ENCODE measurements at places on chromosomes 2 and 18. TPM values are rescaled to one million over a fixed set of nuclear protein-coding genes. Genes with fewer than 3 reads are reported as not detected.

GRCh38 chr2:53286345-53286744, 481.3 kb upstream of the CHAC2 start:
- no peak for ATAC-seq

DNA sequence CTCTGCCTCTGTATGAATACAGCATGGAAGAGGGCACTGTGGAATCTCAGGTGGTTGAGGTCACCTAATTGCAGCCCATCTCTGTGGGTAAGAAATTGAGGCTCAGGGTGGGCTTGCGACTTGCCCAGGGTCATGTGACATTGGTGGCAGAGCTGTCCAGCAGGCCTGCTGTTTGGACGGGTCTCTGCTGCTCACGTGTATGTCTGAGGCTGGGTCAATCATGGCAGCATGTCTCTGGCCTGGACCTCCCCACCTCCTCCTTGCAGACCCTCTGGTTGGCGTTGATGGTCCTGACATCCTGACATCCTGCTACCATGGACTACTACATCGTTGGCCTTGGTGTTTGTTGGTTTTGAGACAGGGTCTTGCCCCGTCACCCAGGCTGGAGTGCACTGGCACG, 64.3 kb upstream of the HPCAL1 start:
- no peak for ATAC-seq

DNA sequence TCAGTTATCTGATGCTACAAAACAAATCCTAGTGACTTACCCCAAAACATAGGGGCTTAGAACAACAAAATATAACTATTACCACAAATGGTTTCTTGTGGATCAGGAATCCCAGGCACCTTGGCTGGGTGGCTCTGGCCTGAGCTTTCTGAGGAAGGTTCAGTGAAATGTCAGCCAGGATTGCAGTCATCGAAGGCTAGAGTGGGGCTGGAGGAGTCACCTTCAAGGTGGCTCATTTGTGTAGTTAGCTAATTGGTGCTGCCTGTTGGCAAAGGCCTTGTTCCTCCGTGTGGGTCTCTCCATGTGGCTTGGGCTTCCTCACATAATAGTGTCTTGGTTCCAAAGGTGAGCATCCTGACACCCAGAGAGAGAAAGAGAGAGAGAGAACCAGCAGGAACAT, 57.4 kb downstream of the COPS8 start:
- no peak for ATAC-seq

DNA sequence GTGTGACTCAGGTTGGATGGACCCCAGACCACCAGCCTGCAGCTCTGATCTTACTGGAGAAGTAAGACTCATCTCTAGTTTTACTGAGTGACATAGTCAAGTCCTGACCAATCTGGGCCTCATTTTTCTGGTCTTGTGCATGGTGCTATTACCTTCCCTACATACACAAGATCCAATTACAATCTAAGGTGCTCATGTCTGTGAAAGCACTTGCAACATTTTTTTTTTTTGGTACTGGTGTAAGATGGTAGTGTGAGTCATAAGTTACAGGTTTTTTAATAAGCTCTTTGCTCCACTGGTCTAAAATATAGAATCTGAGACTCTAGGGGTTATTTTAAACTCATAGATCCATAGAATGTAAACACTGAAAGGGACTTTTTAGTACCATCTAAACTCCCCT, 117.3 kb upstream of the EFEMP1 start:
- ATAC-seq = no peak

DNA sequence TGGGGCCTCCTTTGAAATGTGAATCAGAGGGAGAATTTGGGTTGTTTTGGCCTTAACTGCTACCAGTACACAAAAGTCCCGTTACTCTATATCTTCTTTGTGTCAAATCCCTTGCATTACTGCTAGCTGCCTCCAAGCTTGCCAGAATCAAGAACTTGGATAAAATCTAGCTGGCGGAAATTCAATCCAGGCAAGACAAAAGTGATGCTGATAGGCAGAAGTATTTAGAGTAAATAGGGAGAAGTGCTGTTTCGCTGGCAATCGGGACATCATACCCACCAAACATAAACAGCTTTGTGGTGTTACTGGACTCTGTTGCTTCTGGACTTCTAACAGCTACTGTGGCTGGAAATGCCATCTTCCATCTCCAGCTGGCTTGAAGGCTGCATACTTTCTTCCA, 2.5 kb downstream of the IFIH1 start:
- no peak for ATAC-seq

GRCh38 chr2:147679191-147679954, 165.5 kb upstream of the ACVR2A start:
- ATAC-seq = no peak

DNA sequence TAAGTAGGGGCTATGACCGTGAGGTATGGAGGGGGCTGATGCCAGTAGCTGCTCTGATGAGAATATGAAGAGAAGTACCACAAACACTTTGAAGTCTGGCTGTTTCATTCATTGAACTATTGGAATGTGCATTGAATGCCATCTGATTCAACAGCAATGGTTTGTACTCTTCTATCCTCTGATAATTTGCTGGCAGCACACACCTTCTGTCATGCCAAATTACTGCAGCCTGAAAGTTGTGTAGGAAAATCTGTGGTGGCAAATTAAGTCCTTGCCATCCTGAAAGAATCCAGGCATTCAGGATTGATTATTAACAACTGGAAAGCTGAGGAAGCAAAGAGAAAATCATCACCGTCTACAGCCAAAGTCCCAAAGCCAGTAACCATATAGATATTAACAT, 711.2 kb downstream of the NRXN1 start:
- no peak for ATAC-seq

DNA sequence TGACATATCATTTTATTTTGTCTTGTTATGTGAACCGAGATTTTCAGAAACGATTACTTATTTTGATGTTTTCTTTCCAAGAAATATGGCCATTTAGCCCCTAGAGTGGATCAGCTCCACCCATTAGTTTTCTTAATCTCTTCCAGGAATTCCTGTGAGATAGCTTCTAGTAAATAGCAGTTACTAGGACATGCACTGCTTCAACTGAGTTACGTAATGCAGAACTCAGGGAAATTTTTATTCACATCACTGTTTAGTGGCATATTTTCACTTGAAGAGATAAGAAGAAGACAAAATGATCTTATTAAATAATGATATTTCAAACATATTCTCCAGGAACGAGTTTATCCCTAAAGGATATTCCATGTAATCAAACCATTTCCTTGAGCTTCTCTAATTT, 573.5 kb upstream of the CNTNAP5 start:
- ATAC-seq = no peak

Gene UGT1A7
- total RNA-seq = not detected

Gene IL1F10
- not detected for total RNA-seq

DNA sequence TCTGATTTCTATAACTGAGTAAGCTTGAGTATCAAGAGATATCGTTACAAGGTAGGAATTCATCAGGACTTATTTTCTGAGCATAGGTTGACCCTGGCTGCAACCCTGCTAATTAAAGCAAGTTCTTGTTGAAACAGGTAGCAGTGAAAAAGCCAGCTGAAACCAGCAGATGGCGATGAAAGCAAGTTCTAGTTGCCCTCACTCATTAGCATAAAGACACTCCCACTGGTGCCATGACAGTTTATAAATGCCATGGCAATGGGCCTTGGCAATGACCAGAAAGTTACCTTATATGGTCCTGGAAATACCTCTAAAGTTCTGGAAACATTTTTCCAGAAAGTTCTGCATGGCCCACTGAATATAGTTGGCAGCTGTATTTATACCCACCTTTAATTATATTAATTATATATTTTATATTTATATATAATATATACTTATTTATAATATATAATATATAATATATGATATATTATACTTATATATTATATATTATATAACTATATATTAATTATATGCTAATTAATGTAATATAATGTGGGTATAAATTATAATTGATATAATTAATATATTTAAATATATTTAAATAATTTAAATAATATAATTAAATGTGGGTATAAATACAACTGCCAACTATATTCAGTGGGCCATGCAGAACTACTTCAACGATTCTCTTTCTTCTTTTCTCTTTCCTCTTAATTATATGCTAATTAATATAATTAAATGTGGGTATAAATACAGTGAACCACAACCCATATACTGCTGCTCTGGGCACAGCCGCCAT, 188.0 kb downstream of the CDH7 start:
- no peak for ATAC-seq

GRCh38 chr18:48952287-48953103, 1.7 kb upstream of the SMAD7 start:
- ATAC-seq = peak; percentile 68

DNA sequence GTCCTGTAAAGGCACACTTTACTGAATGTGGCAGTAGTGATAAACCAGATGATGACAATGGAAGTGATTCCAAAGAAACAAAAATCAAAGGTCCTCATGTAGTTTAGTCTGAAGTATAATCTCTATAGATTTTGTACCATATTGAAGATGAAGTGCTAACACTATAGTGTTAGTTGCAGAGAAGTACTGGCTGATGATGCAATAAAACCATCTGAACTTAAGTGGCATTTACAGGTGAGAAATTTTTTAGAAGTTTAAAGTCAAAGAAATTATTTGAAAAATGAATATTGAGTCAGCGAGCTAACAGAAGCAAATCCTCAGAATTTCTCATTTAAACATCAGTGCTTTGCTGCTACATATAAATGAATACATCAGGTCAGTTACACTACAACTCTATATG, 43.1 kb upstream of the RMDN2 start:
- no peak for ATAC-seq

Gene SKA1
- not detected for total RNA-seq

Gene INO80D
- total RNA-seq = 11.0 TPM

Gene GALR1
- 0.62 TPM for total RNA-seq

Gene ICA1L
- total RNA-seq = 39.8 TPM

Gene ZNF512
- total RNA-seq = 32.3 TPM

GRCh38 chr2:15579641-15580040, 12.0 kb upstream of the DDX1 start:
- ATAC-seq = no peak

GRCh38 chr18:47191961-47192360, 15.8 kb upstream of the IER3IP1 start:
- ATAC-seq = no peak

GRCh38 chr18:79050005-79050404, 19.2 kb upstream of the ATP9B start:
- ATAC-seq = no peak

DNA sequence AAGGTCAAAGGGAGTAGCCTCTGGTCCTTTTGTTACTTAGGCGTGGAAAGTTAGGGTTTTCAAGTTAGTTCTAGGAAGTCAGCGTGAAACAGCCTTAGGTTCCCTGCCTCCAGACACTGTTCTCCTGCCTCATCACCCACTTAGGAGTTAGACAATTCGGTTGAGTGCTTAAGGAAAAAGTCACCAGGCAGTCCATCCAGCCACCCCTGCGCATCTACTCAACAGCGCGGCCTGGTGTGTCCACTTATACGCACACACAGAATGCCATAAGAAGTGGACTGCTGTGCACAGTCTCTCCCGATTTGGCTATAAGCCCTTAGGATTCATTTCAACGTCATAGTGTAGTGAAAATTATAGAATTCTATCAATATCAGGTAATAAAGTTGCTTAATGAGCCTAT, 470.8 kb upstream of the TNP1 start:
- no peak for ATAC-seq

DNA sequence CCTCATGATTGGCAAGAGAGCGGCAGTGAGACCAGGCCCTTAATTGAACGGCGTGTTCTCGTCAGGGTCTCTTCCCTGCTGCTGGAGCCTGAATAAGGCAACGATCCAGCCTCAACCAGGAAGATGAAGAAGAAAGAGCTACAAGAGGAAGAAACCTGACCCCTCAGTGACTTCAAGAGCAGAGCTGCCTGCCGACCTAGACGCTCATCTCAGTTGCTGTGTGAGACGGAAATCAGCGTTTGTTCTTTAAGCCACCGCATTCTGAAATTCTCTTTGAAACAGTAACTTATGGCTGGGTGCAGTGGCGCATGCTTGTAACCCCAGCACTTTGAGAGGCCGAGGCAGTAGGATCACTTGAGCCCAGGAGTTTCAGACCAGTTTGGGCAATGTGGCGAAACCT, 29.6 kb upstream of the KCNG3 start:
- no peak for ATAC-seq

Gene NFE2L2
- 55.5 TPM for total RNA-seq

Gene TRIM43
- not detected for total RNA-seq

Gene GPR17
- 0.35 TPM for total RNA-seq

Gene TDRD15
- total RNA-seq = not detected

Gene MTLN
- 170 TPM for total RNA-seq

GRCh38 chr2:146041274-146041910, 1521.5 kb upstream of the ZEB2 start:
- no peak for ATAC-seq

Gene FOXD4L1
- total RNA-seq = 0.50 TPM

Gene KCNJ3
- total RNA-seq = 1.8 TPM

DNA sequence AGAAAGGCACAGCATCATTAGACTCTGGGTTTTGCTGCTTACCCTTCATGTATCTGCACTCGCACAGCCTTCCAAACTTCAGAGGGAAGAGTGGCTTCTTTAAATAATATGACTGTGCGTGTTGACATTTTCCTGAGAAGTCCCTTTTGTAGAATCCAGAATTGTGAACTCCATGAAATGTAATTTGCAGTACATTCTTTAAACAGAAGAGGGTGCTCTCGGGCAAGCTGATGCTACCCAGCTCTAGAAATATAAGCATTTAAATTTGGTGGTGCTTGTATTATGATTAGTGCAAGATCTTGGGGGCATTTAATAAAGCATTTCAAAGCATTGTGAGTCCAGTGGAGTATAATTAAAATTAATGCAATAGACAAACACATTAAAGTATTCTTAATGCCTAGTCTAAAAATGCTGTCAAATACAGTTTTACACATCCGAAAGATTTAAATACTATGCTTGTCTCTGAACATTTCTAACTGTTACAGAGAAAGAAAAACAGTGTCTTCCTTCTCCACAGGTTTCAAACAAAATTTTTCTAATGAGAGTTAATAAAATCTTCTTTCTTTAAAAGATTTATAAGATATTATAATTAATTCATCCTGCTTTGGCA, 17.3 kb upstream of the GTF2A1L start:
- no peak for ATAC-seq

GRCh38 chr2:28442328-28442727, 49.7 kb downstream of the FOSL2 start:
- ATAC-seq = no peak

Gene ADD2
- total RNA-seq = 7.8 TPM

Gene GPAT2
- 4.4 TPM for total RNA-seq

Gene UNC80
- 0.07 TPM for total RNA-seq

- ATAC-seq = peak; percentile 52
Measured at GRCh38 chr2:42060718-42061619, 13.1 kb downstream of the PKDCC start.

Gene CTAGE1
- not detected for total RNA-seq

GRCh38 chr2:133948610-133949290, 305.1 kb upstream of the MGAT5 start:
- ATAC-seq = no peak

- ATAC-seq = no peak
Measured at GRCh38 chr18:41390309-41390708, 564.7 kb upstream of the PIK3C3 start.

- ATAC-seq = peak; percentile 19
Measured at GRCh38 chr2:231364961-231365810, 30.3 kb upstream of the B3GNT7 start.

Gene HJURP
- 0.15 TPM for total RNA-seq

GRCh38 chr2:59083075-59083828, 842.1 kb upstream of the FANCL start:
- ATAC-seq = no peak

Gene FMNL2
- 28.7 TPM for total RNA-seq

GRCh38 chr2:100104718-100105677, 37.4 kb downstream of the AFF3 start:
- peak; percentile 64 for ATAC-seq

Gene ATP5F1A
- total RNA-seq = 688 TPM
